Fibroblast of skin of left biceps (primary cell): ENCODE measurements at places on chromosomes 4 and X.
A peak's percentile ranks its signal among the peaks of the same experiment; 100 is the strongest.

DNA sequence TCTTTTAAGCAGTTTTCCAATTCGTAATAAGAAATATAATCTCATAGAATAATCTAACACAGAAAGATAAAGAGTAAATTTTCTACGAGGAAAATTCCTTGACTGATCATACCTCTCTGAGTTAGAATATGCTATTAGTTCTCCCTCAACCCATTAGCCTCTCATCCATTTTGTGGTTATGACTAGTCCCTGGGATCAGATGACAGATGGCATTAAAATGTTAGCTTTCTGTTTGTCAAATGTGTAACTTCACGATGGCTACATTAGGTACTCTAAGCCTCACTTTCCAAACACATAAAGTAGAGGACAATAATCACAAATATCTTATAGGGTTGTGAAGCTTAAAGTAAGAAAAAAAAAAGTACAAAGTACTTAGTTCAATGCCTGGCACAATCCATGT is 112.2 kb downstream of the ZAR1 start:
- DNase-seq: no peak

DNA sequence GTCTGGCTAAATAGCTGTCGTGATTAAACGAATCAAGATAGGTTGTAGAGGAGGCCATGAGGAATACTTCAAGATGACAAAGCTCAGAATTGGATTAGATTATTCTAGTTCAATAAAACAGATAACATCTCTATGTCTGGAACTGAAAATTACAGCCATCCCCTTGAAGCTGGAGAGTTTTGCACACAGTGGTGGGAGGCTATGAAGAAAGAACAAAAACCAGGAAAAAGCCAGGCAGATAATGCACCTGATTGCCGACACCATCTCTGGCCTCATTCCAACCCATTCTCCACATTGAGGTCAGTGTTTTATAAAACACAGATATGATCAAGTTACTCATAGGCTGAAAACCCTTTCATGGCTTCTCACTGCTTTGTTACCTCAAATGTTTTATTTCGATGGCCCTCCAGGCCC is 188.3 kb downstream of the RASL11B start:
- no peak for DNase-seq

GRCh38 chrX:100915562-100915961 is 13.2 kb downstream of the XKRX start:
- DNase-seq: no peak

- no peak for DNase-seq
These were observed 25.7 kb upstream of the UGT2B7 start for GRCh38 chr4:69070590-69070989.

- DNase-seq: peak; percentile 2
These were observed at the start of gene IGSF1 for GRCh38 chrX:131288738-131289511. TSS of gene IGSF1 (minus strand) at chrX:131289306. CDS start at chrX:131286674, 2,632 bp downstream.

GRCh38 chr4:131644619-131645018 is 1504.5 kb upstream of the PCDH10 start:
- no peak for DNase-seq

DNA sequence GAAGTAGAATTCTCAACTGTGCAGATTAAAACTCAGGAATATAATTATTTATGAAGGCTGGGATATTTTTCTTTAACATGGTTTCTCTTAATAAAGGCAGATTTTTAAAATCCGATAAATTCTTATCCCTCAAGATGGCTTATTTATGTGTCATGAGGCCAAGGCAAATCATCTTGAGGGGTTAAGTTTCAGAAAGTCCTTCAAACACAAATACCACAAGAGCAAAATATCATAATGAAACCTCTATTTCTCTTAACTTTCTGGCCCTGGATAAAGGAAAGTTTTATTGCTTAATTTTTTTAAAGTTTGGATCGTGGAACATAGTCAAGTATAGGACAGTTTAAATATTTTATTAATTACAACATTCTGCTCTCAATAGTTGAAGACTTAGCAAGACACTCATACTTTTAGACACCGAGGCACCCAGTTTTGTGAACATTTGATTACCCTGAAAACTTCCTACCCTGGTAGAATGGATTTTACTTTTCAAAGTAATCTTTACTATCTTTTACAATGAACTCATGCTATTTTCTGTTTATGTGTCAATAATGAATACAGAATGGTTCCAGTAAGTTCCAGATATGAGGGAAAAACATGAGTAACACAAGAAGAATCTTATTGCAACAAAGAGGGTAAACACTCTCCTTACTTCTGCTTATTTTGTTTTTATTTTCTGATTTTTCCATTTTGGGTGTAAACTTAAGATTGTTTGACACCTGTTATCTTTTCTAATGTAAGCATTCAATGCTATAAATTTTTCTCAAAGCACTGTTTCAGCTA is 200.7 kb upstream of the IL15 start:
- DNase-seq: no peak

DNA sequence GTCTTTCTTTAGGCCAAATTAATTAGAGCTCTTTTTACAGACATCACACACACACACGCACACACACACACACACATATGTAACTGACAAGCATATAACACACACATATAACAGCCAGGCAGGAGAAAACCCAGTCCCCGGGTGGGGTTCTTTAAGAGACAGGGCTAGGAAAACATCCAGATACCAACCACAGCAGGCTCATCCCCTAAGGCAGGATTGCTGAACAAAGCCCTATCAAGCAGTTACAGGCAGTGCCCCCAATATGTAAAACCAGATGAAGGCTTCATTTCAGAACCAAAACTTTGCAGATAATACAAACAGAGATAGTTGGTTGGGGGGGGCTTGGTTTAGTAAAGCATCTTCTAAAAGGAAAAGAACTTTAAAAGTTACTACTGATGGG is 18.0 kb upstream of the FAM47E start:
- no peak for DNase-seq

DNA sequence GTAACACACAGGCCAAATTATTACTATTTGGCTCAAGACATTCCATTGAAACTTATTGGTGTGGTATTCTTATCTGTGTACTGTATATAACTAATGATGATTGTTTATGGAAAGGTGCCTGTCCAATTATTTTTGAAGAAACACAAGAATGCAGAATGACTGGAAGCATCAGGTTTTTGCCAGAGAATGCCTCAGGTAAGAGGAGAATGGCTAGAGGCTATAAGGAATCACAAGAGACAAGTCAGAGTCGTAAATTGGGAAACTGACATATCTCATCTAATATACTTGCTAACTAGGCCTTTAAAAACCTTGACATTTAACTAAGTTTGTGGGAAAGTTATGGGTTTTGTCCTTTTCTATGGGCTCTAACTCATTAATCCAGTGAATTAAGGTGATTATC is 69.3 kb upstream of the TTC29 start:
- no peak for DNase-seq
